ENCODE measurements at places on chromosomes 1 and 21. TPM values are rescaled to one million over a fixed set of nuclear protein-coding genes. Genes with fewer than 3 reads are reported as not detected.
A peak's percentile ranks its signal among the peaks of the same experiment; 100 is the strongest.

Gene ETV3L
- not detected for total RNA-seq

Gene PTPN22
- 0.55 TPM for total RNA-seq

DNA sequence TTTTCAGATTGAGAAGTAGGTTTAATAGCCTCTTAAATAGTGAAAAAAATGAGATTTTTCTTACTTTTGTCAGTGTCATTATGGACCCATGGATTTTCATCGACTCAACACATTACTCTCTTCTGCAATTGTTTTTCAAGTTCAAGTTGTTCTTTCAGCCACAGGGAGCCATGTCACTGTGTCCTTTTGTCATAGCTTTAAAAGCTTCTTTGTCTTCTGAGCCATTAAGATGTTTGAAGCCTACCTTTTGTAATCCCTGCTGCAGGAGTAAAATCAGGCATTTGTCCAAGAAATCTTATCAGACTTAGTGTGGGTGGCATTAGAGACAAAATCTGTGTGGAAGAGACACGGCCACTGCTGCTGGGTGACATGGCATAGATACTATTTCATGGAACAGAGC, 92.8 kb upstream of the ZP4 start:
- DNase-seq: no peak
- no peak overlapping the region for H3K27ac ChIP-seq
- no peak overlapping the region for H3K4me3 ChIP-seq
- H3K27me3 ChIP-seq: no peaks in the 10 kb centered on the region
- no peaks in the 10 kb centered on the region for H3K4me1 ChIP-seq
- no peaks in the 10 kb centered on the region for H3K36me3 ChIP-seq

GRCh38 chr1:89763649-89763986, 57.2 kb upstream of the LRRC8D start:
- no peaks in the 10 kb centered on the region for H3K36me3 ChIP-seq
- no peaks in the 10 kb centered on the region for H3K27me3 ChIP-seq
- DNase-seq: no peak
- peak overlapping the region; percentile 70 for H3K27ac ChIP-seq
- peaks cover 8% of the 10 kb centered on the region for H3K4me1 ChIP-seq
- H3K4me3 ChIP-seq: peak overlapping the region; percentile 11

GRCh38 chr1:11535761-11536572, 57.0 kb downstream of the DISP3 start:
- H3K4me3 ChIP-seq: no peak overlapping the region
- no peaks in the 10 kb centered on the region for H3K36me3 ChIP-seq
- H3K4me1 ChIP-seq: no peaks in the 10 kb centered on the region
- peaks cover 19% of the 10 kb centered on the region for H3K27me3 ChIP-seq

GRCh38 chr1:68011657-68012375, 38.6 kb downstream of the DIRAS3 start:
- H3K27me3 ChIP-seq: no peaks in the 10 kb centered on the region
- no peaks in the 10 kb centered on the region for H3K4me1 ChIP-seq
- DNase-seq: no peak
- H3K36me3 ChIP-seq: no peaks in the 10 kb centered on the region
- no peak overlapping the region for H3K27ac ChIP-seq
- no peak overlapping the region for H3K4me3 ChIP-seq

DNA sequence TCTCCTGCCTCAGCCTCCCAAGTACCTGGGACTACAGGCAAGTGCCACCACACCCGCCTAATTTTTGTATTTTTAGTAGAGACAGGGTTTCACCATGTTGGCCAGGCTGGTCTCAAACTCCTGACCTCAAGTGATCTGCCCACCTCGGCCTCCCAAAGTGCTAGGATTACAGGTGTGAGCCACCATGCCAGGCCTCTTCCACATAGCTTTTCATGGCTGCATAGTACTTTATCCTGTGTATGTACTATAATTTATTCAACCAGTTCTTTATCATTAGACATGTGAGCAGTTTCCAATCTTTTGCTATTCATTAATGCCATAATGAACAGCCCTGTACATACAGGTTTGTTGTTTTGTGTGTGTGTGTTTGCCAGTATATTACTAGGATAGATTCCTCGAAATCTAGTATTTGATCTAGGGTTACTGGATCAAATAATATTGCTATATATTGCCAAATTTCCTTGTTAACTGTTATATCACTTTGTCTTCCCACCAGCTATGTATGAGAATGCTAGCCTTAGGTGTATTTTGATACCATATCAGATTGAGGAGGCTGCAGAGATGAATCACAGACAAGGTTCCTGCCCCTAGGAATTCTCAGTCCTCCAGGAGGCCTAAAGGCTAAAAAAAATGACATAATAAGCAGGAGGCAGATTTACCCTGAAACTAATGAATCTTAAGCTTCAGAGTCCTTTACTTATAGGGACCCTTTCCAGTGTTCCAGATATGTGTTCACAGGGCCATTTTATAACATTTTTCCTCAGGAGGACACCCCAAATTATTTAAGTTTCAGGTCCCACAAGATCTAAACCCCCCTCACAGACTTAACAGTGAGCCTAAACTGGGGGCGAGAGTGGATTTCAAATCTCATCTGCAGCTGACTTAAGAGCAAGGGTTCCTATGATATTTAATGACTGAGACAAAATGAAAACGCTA, 2.1 kb upstream of the PDIK1L start:
- no peaks in the 10 kb centered on the region for H3K27me3 ChIP-seq
- H3K27ac ChIP-seq: no peak overlapping the region
- H3K36me3 ChIP-seq: peaks cover 3% of the 10 kb centered on the region
- DNase-seq: no peak
- H3K4me3 ChIP-seq: no peak overlapping the region
- peaks cover 36% of the 10 kb centered on the region for H3K4me1 ChIP-seq

DNA sequence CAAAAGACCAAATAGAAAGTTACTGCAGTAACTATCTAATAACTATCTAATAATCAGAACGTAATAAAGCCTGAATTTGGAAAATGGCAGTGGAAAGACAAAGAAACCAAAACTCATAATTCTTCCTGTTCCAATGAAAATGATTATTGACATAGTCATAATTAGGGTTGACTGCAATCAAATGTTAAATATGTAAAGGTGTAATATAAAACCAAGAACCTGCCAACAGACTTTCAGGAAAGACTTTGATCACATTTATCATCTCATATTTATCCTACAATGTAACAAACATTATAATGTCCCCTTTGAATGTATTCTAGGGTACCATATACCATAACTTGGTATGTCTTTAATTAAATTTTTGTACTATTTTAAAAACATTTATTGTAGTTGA, 26.9 kb downstream of the NRIP1 start:
- no peaks in the 10 kb centered on the region for H3K27me3 ChIP-seq
- DNase-seq: no peak
- H3K4me1 ChIP-seq: no peaks in the 10 kb centered on the region
